Calu3 (cell line): ENCODE measurements at places on chromosomes 11 and 22.

GRCh38 chr22:26845021-26845743, 187.8 kb downstream of the MIAT start:
- DNase-seq = peak; percentile 40

- DNase-seq = no peak
These were observed 6.3 kb downstream of the CRY2 start for GRCh38 chr11:45853332-45854219.

- no peak for DNase-seq
These were observed 251.8 kb downstream of the NTM start for GRCh38 chr11:131622193-131622592.

- DNase-seq = peak; percentile 53
These were observed 819 bp upstream of the KCNQ1OT1 start for GRCh38 chr11:2700415-2701211.

GRCh38 chr11:1336836-1337646, 27.6 kb upstream of the TOLLIP start:
- no peak for DNase-seq

DNA sequence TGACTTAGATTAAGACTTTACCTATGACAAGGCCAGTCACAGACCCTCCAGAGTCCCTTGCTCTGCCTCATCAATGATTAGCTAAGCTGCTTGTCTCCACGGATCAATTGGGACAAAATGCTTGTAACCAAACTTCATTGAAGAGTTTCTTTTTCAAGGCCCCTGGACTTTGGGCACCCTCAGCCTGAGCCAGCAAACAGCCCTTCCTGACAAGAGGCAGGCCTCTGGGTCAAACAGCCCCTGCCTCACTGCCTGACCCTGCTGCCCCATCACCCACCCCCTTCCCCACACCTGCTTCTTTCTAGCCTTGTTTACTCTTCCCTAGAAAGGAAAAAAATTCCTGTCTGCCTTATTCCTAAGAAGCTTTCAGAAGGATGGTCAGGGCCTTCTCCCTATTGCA, 26.3 kb upstream of the CDON start:
- no peak for DNase-seq

- no peak for DNase-seq
These were observed 210.0 kb downstream of the KIRREL3 start for GRCh38 chr11:126790550-126791081.

- peak; percentile 50 for DNase-seq
These were observed 57.6 kb downstream of the FBXO7 start for GRCh38 chr22:32531931-32532819.

GRCh38 chr11:33948494-33948893, 56.6 kb upstream of the LMO2 start:
- DNase-seq = no peak

- no peak for DNase-seq
These were observed 6.1 kb downstream of the NUP50 start for GRCh38 chr22:45169591-45170466.
